ENCODE measurements at places on chromosomes 11 and 22. TPM values are rescaled to one million over a fixed set of nuclear protein-coding genes. Genes with fewer than 3 reads are reported as not detected.
A peak's percentile ranks its signal among the peaks of the same experiment; 100 is the strongest.

- DNase-seq = peak; percentile 52
These were observed 132.7 kb downstream of the CASP12 start for GRCh38 chr11:104765401-104766095.

The CECR2 gene
- total RNA-seq = not detected

DNA sequence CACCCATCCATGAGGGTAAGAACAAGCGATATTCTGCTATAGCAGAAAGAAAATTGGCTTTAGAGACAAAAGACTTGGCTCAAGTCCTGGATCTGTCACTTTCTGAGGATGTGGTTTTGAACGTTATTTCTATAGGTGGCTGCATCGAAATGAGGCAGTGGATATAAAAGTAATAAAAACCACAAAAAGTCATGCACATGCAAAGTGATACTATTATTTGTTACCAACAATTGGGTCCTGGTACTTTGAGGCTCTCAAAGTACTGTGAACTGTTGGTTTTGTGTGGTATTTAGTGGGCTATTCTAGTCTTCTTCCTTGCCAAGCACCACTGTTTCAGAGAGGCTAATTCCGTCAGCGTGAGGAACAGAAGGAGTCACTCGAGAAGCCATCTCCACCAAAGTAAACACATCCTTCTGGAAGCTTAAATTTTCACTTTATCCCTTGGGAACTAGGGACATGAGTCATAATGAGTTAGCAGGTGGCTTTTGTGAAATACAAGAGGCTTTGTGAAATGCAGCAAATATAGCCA is 13.1 kb downstream of the UBASH3B start:
- peak; percentile 94 for DNase-seq

The SORL1 gene
- 0.26 TPM for total RNA-seq

GRCh38 chr22:39319284-39320022 is at the start of gene RPL3:
RPL3 (minus strand) TSS chr22:39319623; CDS start chr22:39319597, 26 bp downstream.
- DNase-seq = peak; percentile 99

The CLDN5 gene
- total RNA-seq = 11.1 TPM

- no peak for DNase-seq
These were observed 681.4 kb upstream of the TENM4 start for GRCh38 chr11:80122211-80122610.

GRCh38 chr11:16669799-16670415 is 68.5 kb upstream of the C11orf58 start:
- DNase-seq = peak; percentile 4

The POU2AF1 gene
- not detected for total RNA-seq

The NXPE2 gene
- 0.13 TPM for total RNA-seq

GRCh38 chr11:36373016-36374010 is 77.2 kb downstream of the PRR5L start:
- no peak for DNase-seq

- no peak for DNase-seq
These were observed 45.5 kb downstream of the ARFGAP2 start for GRCh38 chr11:47131136-47131535.

The MMP7 gene
- total RNA-seq = 1.3 TPM

The PGM2L1 gene
- total RNA-seq = 22.6 TPM

DNA sequence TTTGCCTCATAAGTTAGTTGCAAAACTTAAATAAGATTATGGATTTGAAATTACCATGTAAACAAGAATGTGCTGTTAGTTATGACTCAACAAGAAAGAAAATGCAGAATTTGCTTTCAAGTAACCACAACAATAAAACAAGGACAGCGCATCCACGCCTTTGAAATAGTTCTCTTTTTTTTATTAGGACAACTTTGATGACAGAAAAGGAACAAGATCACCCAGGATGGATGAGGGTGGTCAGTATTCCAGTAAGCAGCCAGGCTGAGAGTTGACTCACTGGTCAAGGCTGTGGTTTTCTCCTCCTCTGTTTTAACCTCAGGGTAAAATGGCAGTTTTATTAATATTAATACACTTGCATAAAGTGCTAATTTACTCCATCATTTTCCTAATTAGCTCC is 544.4 kb downstream of the OPCML start:
- peak; percentile 48 for DNase-seq

DNA sequence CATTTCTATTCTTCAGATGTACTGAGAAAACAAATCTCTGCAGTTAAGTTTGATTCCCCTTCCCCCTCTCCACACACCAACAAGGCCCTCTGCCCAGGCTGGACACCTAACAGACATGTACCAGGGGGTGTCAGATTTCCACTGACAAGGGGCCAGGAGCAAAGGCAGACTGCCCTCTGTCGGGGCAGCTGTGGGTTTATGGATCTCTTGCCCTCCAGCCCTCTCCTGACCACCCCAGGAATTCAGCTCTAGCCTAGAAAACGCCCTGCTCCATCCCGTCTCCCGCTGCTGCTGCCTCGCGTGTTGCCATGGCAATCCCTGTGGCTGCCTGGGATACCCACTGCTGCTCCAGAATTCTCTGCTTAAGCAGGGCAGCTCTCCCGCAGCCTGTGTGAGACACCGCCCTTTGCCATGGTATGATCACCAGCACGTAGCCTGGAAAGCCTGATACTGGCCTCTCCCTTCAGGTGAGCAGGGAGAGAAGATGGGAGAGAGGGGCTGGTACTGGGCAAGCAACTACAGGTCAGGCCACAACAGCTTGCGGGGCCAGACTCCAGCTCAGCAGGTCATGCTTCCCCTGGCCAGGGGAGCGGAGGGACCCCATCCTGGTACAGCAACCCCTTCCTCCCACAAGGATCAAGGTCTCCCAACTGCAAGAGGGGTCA is 41.6 kb downstream of the BUD13 start:
- DNase-seq = peak; percentile 7

DNA sequence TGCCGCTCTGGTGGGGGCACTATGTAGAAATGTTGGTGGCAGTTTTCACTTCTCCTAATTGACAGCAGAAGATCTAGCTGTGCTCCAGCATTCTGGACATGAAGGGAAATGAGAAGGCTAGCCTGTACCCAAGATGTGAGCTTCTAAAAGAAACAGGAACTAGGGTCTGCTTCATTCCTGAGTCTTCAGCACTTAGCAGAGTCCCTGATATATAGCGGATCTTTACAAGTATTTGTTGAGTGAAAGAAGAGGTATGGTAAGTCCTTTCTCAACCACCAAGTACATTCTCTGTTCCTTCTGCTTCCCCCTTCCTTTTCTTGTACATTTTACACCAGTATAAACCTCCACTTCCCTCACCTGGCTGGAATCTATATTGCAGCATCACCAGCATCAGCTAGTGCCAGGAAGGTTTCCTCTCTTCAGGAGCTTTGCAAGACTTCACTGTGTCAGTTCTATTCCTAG is 408.3 kb upstream of the CADM1 start:
- no peak for DNase-seq

The OR6A2 gene
- not detected for total RNA-seq

DNA sequence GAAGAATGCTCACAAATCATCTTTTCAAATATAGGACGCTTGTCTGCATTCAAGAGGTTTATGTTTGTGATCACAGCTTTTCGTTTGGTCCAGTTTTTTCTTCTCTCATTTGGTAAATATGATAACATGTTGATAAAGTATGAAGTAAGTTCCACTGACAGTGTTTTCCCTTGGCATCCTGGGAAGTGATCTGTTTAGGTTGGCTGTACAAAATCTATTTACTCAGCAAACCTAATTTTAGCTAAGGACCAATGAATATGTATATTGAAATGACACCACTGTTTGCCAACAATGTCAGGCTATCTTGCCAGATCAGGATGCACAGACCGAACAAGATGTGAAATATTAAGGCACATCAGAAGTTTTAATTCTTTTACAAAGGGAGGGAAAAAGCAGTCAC is 1230.8 kb downstream of the LRRC4C start:
- no peak for DNase-seq

DNA sequence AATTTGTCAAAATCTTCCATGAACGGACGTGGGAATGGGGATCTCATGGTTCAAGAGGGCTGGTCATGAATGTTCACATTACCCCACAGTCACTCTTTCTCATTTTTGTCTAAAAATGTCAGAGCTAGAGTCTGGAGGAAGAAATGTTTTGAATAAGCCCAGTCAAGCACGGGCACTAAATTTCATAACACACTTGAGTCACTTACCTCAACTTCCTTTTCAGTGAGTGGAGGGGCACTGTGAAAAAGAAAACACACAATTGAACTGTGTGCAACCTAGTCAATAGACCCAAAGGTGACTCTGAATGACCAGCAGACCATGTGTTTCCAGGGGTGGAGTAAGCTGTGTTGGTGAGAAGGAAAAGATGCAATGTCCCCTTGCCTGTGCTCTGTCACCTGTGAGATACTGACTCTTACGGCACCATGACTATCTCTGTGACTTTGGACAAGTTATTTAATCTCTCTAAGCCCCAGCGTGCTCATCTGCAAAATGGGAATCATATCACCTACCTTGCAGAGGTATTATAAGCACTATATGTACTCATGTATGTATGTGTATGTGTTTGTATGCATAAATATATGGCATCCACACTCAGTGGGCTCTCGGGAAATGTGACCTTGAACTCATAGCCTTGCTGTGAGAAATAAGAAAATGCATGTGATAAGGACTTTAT is 38.2 kb upstream of the LYVE1 start:
- peak; percentile 57 for DNase-seq

DNA sequence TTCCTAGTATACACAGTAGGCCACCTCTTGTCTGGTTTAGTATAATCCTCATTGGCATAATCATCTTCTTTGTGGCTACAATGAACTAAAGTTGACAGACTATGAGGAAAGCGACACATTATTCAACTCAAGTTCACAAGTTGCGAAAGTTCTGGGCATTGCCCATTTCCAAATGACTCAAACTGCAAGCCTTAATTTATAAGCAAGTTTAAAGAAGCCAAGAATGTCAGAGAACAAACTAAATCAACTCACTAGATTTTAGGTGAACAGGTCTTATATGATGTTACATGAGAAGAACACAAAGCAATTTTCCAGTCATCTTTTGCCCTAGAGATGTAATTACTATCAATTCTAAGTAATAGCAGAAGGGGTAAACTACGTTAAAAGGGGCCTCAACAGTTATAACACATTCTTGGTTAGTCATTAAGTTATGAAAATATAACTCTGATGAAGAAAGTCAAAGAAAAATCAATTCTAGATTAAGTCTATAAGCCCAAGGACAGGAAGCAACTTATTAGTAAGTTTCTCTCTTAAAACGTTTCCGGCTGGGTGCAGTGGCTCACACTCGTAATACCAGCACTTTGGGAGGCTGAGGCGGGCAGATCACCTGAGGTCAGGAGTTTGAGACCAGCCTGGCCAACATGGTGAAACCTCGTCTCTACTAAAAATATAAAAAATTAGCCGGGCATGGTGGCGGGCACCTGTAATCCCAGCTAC is 21.5 kb downstream of the PICALM start:
- DNase-seq = peak; percentile 70

DNA sequence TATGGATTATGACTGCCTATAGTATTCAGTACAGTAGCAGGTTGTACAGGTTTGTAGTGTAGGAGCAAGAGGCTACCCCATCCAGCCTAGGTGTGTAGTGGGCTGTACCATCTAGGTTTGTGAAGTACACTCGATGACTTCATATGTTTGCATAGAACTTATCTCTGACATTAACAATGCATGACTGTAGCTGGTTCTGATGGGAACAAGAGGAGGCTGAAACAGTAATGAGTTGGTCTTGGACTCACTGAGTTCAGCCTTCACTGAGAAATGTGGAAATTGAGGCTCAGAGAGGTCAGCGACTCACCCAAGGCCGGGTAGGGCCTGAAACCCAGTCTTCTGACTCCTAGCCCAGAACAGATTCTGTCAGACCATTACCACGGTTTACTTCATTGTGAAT is 13.0 kb downstream of the MYO7A start:
- peak; percentile 60 for DNase-seq

- DNase-seq = no peak
These were observed 68.9 kb downstream of the MYO7A start for GRCh38 chr11:77196961-77197360.

DNA sequence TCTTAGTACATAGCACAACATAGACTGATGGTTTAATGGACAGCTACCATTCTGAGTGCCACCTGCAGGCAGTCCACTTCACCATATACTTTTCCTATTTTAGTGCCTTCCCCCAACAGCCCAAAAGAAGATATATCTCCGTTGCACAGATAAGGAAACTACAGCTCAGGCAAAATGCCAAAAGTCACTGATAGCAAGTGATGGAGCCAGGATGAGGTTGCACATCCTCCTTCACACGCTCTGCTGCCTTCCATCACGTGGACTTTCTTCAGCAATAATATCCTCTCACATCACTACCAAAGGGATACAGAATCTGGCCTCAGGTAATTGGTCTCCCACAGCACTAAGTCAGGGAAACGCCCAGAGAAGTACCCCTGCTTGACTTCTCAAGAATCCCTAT is 7.5 kb downstream of the TCF20 start:
- DNase-seq = no peak

DNA sequence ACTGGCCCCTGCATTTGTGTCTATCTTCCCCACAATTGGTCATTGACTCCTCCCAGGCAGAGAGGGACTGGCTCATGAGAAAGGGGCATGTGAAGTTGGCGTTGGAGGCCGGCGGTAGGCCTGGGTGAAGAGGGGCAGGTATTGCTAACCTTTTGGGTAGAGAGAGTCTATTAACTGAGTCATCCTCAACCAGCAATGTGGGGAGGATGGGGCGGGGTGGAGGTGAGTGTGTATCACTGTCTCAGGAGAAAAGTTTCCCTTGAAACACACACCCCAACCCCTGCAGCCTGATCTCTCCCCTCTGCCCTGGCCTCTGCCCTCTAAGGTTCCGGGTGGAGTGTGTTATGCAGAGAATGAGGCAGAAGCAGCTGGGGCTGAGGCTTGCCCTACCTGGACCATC is 60.1 kb upstream of the PHF21B start:
- DNase-seq = no peak

The SYTL2 gene
- 84.4 TPM for total RNA-seq

DNA sequence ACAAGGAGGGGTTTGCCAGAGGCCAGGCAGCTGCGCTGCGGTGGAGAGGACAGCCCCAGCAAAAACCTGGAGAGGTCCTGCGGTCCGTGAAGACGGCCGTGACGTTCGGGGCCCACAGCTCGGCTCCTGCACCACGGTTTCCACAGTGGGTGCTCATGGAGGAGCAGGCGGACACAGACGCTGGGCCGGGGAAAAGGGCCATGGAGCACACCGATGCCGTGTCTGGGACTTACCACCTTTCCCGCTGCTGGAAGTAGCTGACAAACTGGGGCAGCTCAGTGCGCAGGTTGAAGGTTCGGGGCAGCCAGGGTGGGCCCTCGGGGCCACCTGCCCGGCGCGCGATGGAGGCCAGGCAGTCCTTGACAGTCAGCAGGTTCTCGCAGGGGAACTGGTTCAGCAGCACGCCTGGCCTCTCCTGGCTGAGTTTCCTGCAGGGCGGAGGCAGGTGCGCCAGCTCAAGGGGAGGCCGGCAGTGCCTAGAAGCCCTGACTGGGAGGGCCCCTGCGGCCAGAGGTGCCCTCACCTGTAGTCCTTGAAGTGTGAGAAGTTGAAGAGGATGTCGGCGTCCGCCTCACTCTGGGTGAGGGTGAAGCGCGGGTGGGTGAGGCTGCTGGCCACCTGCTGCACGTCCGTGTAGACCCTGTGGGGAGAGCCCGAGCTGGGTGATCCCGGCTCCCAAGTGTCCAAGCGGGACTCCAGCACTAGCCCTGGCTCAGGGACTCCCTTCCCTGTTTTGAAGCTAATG is 12.8 kb downstream of the TTLL12 start:
- DNase-seq = no peak

- no peak for DNase-seq
These were observed 17.2 kb upstream of the THRSP start for GRCh38 chr11:78046486-78046854.

GRCh38 chr11:124788521-124788920 is 11.7 kb downstream of the MSANTD2 start:
- peak; percentile 87 for DNase-seq

- DNase-seq = no peak
These were observed 97.6 kb upstream of the CLMP start for GRCh38 chr11:123292647-123293046.

- peak; percentile 67 for DNase-seq
These were observed 56.2 kb downstream of the KCNJ4 start for GRCh38 chr22:38398609-38399461.

All from LHCN-M2 (cell line).